ENCODE measurements at places on chromosomes 1 and 21.

DNA sequence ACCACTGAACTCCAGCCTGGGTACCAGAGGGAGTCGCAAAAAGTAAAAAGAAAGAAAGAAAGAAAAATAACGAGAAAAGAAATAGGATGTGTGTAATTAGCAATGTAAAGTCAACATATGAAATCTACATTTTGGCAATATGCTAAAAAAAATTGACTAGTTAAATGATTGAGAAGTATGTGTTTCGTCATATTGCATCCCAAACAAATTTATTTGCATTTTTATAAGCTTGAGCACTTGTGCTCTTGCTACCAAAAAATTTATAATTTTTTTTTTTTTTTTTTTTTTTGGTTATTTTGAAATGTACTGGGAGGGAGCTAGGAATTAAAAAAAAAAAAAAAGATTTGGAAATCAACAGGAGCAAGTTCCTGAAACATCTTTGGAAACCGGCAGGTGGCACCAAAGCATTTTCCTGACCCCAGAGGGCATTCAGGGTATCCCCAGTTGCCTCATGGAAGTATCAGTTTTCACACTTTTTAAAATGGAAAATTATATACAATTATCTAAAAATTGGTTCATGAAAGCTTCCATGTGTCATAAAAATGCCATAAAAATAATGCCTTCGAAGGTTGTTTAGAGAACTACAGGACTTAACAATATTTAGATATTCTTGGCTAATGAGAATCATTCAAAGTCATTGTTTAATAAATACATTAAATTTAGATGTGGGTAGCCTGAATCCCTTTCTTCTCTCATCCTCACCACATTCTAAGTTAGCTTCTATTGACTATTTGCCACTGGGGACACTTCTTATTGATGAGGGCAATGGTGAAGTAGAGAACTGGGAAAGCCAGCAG, 4.8 kb upstream of the HEATR1 start:
- peak; percentile 23 for DNase-seq

GRCh38 chr1:241976229-241976628, 18.7 kb downstream of the BECN2 start:
- no peak for DNase-seq

DNA sequence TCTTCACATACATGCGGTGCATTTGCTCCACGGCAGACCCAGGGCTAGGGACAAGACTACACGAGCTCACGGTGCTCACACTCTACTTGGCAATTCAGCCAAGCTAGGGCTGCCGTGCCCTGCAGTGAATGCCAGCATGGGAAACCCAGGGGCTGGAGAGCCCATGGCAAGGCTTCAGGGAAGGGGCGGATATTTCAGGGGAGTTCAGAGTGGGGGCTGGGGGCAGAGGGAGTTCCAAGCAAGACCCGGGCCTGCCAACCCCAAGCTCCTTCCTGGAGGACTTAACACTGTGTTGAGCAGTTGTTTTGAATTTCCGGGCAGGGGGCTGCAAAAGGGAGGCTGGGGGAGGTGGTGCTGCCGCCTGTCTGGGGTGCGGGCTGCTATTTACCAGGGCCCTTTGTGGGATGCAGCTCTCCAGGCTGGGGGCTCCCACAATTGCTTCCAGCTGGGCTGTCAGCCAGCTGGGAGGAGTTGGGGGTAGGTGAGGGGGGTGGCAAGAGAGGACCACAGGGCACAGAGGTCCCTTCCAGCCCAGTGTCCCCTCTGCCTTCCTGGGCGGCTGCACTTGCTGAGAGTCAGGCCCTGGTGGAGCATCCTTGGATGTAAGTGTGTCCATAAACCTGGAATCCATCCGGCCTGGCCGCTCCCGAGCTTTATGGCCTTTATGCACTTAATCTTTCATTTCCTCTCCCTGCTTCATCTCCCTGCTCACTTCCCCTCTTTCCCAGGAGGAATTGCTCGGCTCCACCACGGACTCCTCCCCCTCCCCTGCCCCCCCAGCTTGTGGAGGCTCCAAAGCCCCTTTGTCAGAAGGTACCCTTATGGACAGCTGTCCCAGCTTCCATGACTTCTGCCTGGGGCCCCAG, 55.8 kb upstream of the SSBP3 start:
- DNase-seq, result no peak

GRCh38 chr1:167463875-167464575, 54.3 kb downstream of the CD247 start:
- no peak for DNase-seq

DNA sequence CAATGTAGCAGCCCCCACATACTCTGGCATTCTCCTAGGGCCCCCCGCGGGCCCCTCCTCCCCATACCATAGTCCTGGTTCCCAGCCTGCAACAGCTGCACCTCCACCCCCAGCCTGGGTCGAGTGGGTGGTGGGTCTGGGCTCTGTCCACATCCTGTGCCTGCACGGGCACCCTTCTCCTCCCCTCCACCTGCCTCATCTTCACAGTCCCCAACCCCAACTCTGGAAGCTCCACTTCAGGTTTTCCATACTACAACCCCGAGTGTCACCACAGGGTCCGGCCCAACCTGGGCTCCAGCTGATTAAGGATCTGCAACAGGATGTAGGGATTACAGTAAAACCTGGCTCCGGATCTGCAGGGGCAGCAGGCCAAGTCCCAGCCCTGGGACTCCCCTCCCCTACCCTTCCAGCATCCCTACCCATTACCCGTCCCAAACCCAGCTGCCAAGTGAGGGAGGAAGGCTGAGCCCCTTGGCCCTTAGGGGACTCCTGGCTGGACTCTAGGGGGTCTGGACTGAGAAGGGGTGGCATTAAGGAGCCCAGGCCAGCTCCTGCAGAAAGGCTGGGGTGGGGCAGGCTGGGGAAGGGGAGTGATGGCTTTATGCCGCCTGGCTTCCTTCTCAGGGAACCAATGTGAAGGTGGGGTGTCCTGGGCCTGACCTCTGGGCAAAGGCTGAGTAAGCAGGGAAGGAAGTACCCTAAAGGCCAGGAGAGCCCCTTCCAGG, 116.8 kb downstream of the CASZ1 start:
- peak; percentile 40 for DNase-seq

DNA sequence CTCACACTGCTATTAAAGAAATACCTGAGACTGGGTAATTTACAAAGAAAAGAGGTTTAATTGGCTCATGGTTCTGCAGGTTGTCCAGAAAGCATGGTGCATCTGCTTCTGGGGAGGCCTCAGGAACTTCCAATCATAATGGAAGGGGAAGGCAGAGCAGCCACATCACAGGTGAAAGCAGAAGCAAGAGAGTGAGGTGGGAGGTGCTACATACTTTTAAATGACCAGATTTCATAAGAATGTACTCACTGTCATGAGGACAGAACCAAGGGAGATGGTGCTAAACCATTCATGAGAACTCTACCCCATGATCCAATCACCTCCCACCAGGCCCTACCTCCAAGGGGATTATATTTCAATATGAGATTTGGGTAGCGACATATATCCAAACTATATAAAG, 55.7 kb downstream of the MRPL39 start:
- DNase-seq, result no peak

- DNase-seq, result peak; percentile 61
These were observed at the start of gene S100A2 for GRCh38 chr1:153565529-153566374. TSS of gene S100A2 (minus strand) at chr1:153565844. CDS start at chr1:153563877, 1,967 bp downstream.

GRCh38 chr1:100449477-100449876, 88.5 kb upstream of the GPR88 start:
- DNase-seq, result no peak

DNA sequence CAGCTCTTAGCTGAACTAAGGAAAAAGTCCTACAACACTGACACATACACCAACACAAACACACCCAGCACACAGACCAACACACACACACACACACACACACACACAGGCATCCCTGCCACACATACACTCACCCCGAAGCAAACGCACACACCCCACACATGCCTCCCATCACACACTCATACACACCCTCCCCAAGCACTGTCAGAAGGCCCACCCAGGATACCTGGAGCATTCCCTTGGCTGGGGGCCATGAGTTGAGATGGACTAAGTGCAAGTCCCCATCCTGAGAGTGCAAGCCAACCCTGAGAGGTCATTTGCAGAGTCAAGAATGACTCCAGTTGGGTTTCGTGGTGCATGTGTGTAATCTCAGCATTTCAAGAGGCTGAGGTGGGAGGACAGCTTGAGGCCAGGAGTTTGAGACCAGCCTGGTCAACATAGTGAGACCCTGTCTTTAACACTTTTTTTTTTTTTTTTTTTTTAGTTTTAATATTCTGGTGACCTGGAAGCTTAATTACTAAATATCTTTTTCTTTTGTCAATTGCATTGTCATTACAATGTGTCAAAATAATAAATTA, 117.3 kb downstream of the RHOU start:
- no peak for DNase-seq

DNA sequence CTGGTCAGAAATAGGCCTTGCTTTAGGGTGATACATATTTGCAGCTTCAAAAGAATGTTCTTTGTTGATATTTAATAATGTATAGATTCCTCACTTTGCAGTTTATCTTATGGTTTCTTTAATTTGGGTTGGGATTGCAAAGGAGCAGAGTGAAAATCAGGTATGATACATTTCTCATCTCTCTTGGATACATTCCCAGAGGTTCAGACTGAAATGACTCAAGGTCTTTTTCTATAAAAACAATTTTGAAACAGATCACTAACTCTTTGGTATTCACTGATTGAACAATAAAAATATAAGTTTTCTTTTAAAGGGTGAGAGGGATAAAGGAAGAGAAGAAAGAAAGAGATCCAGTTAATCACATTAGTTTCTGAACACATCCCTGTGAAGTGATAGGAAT, 606.5 kb upstream of the CAMK1G start:
- DNase-seq, result no peak

DNA sequence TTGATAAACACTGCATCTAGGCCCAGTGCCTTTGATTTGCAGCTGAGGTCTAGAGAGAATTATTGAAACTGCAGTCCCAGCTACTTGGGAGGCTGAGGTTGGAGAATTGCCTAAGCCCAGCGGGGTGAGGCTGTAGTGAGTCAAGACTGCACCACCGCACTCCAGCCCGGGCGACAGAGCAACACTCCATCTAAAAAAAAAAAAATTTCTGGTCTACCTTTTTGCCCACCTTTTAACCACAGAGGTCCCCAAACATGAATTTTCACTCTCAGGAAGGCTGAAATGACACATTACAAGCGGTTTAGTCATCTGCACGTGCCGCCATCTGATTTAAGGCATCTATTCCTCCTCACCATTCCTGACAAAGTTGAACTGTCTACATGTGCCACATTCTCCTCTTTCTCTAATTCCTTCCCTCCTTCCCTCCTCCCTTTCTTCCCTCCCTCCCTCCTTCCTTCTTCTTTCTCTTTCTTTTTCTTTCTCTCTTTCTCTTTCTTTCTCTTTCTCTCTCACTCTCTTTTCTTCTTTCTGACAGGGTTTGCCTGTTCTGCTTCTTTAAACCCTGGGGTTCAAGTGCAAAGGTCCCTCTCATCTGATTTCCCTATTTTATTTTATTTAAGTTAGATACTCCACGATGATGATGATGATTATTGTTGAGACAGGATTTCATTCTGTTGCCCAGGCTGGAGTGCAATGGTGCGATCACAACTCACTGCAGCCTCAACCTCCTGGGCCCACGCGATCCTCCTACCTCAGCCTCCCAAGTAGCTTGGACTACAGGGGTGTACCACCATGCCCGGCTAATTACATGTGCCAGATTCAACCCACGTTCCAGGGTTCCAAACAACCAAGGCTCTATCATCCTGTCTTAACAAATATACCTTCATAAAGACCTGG, 3.0 kb upstream of the SOD1 start:
- no peak for DNase-seq

DNA sequence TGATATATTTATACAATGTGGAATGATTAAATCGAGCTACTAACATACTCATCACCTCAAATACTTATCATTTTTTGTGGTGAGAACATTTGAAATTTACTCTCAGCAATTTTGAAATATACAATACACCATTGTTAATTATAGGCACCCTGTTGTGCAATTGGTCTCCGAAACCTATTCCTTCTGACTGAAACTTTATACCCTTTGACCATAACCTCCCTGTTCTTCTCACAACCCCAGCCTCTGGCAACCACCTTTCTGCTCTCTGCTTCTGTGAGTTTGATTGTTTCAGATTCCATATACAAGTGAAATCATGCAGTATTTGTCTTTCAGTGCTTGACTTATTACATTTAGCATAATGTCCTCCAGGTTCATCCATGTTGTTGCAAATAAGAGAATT, 49.5 kb downstream of the SETD4 start:
- DNase-seq, result no peak

GRCh38 chr1:183628537-183628936, 7.0 kb downstream of the ARPC5 start:
- DNase-seq, result no peak

DNA sequence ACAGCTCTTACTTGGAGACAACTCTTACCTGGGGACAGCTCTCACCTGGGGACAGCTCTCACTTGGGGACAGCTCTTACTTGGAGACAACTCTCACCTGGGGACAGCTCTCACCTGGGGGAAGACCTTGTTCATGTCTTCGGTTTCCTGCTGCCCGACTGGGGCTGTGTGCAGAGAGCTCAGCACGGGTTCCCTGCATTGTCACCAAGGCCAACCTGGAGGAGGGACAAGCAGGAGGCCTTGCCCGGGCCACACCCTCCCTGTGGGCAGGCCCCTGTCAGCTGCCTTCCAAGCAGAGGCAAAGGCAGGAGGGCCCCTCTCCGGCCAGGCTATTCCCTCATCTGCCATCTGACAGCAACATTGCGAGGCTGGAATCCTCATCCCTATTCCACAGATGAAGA, at the start of gene LDLRAD1:
Gene LDLRAD1, minus strand, starts transcription at position 208 of the 400 bp plus-strand sequence. Its CDS starts 74 bp downstream, at position 134.
- DNase-seq, result no peak

DNA sequence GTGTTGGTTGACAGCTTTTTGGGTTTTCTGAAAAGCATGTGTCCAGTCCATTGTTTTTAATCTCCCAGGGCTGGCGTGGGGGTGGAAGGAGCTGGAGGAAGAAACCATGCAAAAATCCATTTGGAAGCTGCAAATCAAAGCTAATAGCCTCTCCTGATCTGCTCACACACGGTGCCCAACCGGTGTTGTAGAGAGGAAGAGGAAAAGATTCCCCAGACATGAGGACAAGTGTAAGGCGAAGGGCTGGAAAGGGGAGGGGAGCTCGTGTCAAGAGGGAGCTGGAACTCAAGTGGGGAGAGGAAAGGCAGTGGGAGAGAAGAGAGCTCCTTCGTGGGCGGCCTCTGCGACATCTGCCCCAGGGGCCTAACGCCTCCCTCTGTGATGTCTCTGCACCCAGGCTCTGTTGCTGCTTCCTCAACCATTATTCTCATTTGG, 112.3 kb upstream of the IRF2BP2 start:
- no peak for DNase-seq

DNA sequence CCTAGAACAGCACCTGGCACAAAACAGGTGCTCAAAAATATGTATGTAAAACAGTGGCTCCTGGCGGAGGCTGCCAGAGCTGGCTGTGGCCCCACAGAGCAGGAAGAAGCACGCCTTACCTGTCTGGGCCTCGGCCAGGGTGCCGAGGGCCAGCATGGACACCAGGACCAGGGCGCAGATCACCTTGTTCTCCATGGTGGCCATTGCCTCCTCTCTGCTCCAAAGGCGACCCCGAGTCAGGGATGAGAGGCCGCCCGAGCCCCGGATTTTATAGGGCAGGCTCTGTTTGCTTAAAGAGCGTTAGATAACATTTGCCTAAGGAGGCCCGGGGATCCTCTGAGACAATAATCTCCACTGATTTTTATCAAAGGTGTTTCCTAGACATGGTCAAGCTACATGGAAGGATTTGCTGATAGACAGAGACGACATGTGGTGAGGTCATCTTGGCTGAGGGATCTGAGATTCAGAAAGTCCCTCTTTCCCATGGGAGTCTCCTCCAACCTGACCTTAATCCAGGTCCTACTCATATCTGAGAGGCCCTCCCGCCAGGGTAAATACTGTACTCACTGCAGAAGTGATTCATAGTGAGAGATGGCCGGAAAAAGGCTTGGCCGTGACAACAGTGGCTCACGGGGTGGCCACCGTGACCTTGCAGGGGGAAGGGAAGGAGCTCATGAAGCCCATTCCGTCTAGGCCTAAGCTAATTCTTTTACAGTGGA, at the start of gene TFF1:
Gene TFF1, minus strand, starts transcription at position 244 of the 719 bp plus-strand sequence. Its CDS starts 40 bp downstream, at position 204.
- DNase-seq, result no peak

Measured in NAMALWA (cell line).